ENCODE measurements at places on chromosomes 7 and 10.

- DNase-seq = no peak
Observed at GRCh38 chr10:126639084-126639483, 31.4 kb downstream of the C10orf90 start.

GRCh38 chr10:8656261-8656660, 601.8 kb downstream of the GATA3 start:
- DNase-seq = no peak

DNA sequence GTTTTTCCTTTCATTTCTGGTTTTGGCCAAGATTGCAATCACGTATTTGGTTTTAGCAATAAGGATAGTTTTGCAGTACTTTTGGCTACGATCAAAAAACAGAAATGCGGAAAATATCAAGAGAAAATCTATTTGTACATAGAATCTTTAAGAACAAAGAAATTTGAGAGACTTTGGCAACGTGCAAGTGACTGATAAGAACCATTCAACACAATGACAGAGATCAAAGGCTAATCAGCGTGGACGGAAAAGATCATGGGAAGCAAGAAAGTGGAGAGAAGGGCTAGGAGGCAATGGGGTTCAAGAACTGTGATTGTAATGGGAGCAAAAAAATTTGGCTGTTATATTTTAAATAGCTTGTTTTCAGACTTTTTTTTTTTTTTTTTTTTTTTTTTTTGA, 16.2 kb upstream of the LRRN3 start:
- no peak for DNase-seq

DNA sequence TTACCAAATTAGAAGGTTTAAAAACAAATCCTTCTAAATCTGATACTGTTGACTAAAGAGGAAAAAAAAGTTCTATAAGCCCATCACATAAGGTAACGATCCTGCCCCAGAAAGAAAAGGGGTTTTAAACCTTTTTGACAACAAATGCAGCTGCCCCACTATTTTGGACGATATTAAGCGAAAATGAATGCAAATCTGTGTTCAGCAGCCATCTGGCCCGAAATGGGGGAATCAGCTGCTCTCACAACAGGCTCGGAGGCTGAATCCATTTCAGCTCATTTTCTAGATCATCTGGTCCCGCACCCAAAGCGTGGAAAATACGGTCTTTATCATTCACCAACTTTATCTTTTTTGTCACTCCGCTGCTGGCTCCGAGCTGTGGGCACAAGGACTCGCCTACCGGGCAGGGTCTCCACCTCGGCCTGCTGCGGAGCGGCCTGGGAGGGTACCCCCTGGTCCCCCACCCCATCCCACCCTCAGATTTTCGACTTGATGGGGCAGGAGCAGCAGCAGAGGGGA, 2.4 kb upstream of the EBF3 start:
- no peak for DNase-seq

- no peak for DNase-seq
Observed at GRCh38 chr10:72692744-72692993, 726 bp downstream of the MCU start.
